ENCODE measurements at places on chromosomes 4 and X.

GRCh38 chr4:24968992-24969391, 56.1 kb upstream of the CCDC149 start:
- DNase-seq: no peak

DNA sequence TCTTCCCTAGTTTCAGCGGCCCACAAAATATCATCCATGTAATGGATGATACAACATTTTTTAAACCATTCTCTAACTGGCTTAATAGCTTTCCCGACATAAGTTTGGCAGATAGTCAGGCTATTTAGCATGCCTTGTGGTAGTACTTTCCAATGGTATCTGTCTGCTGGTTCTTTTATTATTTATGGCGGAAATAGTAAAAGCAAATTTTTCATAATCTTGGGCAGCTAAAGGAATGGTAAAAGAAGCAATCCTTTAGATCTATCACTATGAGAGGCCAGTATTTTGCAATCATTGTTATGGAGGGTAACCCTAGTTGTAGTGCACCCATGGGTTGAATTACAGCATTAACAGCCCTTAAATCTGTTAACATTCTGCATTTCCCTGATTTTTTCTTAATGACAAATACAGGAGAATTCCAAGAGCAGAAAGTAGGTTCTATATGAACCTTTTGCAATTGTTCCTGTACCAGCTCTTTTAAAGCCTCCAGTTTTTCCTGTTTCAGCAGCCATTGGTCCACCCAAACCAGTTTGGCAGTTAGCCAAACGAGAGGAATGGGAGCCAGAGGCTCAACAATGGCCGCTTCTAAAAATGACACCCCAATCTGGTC, 14.3 kb upstream of the HSD17B11 start:
- DNase-seq: no peak

GRCh38 chr4:124997124-124997523, 284.6 kb upstream of the ANKRD50 start:
- DNase-seq: no peak

GRCh38 chr4:22802876-22803275, 110.1 kb downstream of the GBA3 start:
- no peak for DNase-seq

- DNase-seq: no peak
Measured at GRCh38 chr4:52873861-52874343, 11.8 kb downstream of the RASL11B start.

DNA sequence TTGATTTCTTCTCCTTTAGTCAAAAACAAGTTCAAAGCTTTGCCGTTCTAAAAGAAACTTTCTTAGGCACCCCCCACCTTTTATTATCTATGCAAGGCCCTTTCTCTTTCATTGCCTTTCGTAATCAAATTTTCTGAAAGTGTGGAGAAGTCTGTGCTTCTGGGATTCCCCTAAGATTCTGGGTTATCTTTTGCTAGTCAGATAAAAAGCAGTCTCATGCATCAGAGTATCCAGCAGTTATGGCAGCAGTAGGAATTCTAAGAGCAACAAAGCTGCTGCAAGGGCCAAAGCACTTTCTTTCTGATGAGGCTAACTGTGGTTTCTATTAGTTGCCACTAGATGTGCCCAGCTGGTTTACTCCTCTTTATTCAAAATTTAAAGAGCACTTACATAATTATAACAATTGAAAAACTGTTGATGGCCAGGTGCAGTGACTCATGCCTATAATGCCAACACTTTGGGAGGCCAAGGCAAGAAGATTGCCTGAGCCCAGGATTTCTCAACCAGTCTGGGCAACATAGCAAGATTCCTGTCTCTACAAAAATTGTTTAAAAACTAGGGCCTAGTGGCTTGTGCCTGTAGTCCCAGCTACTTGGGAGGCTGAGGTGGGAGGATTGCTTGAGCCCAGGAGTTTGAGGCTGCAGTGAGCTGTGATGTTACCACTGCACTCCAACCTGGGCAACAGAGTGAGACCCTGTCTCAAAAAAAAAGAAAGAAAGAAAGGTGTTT, 296.2 kb downstream of the PAPSS1 start:
- DNase-seq: no peak

DNA sequence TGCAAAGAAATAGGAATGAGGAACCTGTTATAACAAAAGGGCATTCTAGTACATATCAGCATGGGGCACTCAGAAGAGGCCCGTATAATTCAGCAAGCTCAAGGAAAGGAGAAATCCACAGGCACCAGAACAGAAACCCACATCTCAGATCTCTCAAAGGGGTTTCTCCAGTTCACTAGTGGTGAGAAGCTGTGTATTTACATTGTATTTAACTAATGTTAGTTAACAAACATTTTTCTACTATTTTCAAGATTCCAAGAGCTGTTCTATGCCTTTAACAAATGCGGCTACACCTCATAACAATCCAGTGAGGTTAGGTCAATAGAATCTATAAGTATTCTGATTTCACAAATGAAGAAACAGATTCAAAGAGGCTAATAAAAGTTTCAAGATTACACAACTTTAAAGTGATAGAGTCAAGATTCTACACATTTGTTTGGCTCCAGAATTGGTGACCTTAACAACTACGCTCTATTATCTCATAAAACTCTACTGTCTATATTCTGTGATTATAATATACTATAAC, 77.3 kb downstream of the CXXC4 start:
- DNase-seq: no peak

- DNase-seq: no peak
Measured at GRCh38 chr4:87932718-87933141, 42.8 kb upstream of the SPP1 start.

DNA sequence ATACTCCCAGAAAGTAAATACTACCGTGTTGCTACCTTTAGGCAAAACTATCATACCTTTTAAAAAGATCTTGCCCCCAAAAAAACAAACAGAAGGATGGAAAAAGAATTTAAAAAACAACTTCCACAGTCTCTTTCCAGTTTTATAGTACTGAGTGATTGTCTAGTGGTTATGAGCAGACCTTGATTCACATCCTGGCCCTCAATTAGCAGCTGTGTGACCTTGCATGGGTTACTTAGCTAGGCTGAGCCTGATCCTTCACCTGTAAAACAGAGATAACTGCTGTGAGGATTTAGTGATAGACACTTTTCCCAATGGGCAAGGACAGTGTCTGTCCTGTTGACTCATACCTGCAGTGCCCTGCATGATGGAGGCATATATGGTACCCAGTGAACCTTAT, 49.0 kb downstream of the SMAD1 start:
- no peak for DNase-seq

GRCh38 chrX:106680716-106681115, 45.8 kb upstream of the RNF128 start:
- no peak for DNase-seq

- no peak for DNase-seq
Measured at GRCh38 chrX:96713303-96713702, 28.7 kb downstream of the DIAPH2 start.

GRCh38 chr4:13484749-13485221, 645 bp upstream of the RAB28 start:
- peak; percentile 1 for DNase-seq

- no peak for DNase-seq
Measured at GRCh38 chrX:127764674-127765073, 287.5 kb downstream of the ACTRT1 start.

DNA sequence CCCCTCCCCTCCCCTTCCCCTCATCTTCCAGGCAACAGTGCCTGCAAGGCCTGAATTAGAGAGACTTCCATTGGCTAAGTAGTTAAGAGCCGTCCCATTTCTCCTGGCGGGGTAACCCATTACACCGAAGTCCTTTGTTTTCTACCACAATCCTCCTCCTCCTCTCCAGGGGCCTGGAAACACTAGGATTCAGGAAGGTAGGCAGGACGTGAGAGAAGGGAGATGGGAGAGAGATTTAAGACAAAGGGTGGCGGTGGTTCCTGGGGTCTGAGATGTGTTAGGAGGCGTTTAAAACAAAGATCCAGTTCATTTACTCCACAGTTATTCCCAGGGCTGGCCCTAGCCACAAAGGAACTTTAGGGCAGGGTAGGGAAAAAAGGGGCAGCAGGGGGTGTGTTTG, 28.0 kb downstream of the NYX start:
- no peak for DNase-seq

DNA sequence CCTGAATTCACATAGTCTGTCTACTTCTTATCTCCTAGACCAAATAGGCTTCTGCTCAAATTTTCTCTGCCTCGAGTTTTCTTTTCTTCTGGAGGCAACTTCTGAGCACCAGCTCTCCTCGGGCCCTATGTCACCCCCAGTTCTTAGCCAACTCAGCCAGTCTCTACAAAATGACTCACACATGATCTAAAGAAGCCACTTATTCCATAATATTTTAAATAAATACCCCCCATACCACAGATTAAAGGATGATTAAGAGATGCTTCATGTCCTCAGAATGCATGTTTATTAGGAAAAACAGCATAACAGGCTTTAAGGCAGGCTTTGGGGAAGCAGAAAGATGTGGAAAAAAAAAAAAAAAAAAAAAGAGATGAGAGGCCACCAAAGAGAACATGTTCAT, 36.6 kb upstream of the DDX53 start:
- DNase-seq: no peak

DNA sequence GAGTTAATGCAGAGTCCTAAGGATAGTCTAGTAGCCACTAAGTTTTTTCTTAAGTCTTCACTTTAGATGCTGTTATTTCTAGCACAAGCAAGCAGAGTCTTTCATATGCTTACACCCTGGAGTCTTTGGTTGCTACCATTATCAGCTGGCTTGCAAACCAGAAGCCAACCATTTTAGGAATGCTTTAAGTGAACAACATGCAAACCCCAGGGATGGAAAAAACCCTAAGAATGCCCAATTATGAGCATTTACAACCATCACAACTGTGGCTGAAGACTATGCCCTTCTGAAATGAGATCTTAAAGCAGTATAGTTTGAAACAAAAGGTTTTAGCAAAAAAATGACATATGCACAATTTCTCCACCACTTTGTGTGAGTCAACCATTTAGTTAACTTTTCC, 6.6 kb downstream of the MID1IP1 start:
- DNase-seq: no peak
